ENCODE measurements at places on chromosomes 5 and 9. TPM values are rescaled to one million over a fixed set of nuclear protein-coding genes. Genes with fewer than 3 reads are reported as not detected.

- DNase-seq, result no peak
Measured at GRCh38 chr9:24912767-24913166, 367.1 kb upstream of the IZUMO3 start.

DNA sequence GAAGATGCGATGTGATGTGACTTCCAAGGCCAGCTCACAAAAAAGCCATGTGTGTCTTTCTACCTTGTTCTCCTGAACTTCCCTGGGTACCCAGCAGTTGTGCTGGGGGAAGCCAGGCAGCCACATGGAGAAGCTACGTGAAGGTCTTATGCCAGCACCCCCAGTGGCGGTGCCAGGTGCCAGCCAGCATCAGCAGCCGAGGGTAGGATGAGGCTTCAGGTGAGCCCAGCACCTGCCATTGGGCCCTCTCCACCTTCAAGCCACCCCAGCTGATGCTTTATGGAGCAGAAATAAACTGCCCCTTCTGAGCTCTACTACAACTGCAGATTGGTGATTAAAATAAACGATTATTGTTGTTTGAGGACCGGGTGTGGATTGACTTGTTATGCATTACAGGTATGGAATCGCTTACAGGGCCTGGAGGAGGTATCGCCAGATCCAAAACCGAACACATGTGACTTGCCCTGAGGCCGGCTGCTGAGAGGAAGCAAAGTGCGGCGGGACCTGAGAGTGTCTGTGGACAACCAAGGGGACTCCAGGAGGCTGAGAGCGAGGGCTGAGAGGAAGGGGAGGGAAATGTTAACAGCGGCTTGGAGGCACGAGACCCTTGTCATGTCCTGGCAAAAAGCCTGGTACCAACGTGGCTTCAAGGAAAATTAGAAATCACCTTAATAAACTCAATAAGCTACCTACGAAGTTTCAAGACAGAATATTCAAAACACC lies 36.0 kb upstream of the OLFM1 start:
- no peak for DNase-seq

DNA sequence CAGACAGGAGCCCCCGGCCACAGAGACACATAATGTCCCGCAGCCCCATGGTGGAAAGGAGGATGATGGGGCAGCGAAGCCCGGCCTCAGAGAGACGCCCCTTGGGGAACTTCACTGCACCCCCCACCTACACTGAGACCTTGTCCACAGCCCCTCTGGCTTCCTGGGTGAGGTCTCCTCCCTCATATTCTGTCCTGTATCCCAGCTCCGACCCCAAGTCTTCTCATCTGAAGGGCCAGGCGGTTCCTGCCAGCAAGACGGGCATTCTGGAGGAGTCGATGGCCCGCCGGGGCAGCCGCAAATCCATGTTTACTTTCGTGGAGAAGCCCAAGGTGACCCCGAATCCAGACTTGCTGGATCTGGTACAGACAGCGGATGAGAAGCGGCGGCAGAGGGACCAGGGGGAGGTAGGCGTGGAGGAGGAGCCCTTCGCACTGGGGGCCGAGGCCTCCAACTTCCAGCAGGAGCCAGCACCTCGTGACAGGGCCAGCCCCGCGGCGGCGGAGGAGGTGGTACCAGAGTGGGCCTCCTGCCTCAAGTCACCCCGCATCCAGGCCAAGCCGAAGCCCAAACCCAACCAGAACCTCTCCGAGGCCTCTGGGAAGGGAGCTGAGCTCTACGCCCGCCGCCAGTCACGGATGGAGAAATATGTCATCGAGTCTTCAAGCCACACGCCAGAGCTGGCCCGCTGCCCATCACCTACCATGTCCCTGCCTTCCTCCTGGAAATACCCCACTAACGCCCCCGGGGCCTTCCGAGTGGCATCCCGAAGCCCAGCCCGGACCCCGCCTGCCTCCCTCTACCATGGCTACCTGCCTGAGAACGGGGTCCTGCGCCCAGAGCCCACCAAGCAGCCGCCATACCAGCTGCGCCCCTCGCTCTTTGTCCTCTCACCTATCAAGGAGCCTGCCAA lies 8.9 kb downstream of the SYNPO start:
- no peak for DNase-seq

- DNase-seq, result no peak
Measured at GRCh38 chr5:133219296-133219695, 167.5 kb downstream of the HSPA4 start.

GRCh38 chr5:40089269-40089668 lies 590.4 kb upstream of the PTGER4 start:
- no peak for DNase-seq

DNA sequence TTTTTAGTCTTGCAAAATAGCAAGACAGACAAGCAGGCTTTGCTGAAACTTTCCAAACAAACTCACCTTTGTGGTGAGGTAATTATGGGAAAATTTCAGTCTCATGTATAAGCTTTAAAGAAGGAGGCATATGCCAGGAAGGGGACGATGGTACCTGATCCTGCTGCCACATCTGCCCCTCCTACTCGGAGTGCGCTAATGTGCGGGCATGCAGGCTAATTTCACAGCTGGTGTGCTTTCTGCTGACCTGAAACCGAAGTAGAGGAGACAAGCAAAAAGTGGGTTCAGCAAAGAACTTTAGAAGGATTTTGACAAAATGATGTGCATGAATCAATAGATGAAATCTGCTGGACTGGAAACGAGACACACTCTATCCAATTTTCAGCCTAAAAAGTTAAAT lies 117.1 kb upstream of the IRX4 start:
- DNase-seq, result no peak

- no peak for DNase-seq
Measured at GRCh38 chr5:117337064-117337749, 762.6 kb upstream of the SEMA6A start.

GRCh38 chr5:35004200-35004599 lies 43.5 kb downstream of the AGXT2 start:
- no peak for DNase-seq

SLC6A19 gene
- polyA plus RNA-seq, result 38.8 TPM

Measured in right renal cortex interstitium (tissue), 3 donors.